ENCODE measurements at places on chromosomes 12 and 14.

GRCh38 chr12:130369816-130370215 lies 32.1 kb downstream of the PIWIL1 start:
- no peak for DNase-seq

DNA sequence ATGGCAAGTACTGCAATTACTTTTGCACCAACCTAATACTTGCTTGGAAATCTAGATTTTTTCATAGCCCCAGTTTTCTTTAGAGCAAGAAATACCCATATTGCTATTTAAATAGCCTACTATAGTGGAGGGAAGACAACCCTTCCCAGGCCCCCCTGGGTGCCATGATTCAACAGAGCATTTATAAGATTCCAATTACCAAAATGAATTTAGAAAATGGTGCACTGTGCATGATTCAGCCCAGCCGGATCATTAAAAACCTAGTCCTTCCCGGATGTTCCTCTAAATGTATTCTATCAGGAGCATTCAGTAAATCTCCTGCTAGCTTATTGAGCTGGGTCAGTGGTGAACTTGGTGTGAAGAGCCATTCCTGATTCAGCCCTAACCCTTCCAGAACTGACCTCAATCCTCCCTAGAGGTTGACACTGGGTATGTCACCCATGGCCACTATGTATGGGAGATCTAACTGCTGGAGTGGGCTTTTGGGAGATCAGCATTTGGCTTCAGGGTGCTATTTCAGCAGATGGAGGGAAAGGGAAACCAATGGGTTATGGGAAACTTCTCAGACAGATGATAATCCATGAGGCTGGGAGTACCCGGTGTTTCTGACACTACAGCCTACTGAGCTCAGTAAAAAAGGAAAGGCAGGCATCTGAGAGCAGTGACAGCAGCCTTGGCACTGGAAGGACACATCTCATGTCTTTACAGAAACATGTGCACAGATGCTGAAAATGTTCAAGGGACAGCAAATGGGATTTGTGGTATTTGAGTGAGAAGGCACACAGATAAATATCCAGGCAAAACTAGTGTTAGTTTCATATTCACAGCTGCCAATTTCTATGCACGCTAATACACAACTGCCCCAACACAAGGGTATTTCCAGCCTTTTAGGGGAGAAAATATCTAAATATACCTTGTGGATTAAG lies 258.9 kb downstream of the DPF3 start:
- DNase-seq = no peak

DNA sequence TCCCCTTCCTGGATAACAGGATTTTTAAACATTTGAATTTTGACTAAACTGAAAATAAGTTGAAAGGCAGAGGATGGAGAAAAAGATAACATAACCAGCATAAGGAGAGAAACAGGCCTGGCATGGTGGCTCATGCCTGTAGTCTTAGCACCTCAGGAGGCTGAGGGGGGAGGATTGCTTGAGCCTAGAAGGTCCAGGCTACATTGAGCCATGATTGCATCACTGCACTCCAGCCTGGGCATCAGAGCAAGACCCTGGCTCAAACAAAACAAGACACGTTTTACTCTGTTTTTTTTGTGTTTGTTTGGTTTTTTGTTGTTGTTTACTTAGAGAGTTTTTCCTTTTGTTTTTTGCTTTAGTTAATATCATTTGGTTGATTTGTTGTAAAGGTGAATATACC lies 8.7 kb downstream of the AKAP6 start:
- DNase-seq = no peak

DNA sequence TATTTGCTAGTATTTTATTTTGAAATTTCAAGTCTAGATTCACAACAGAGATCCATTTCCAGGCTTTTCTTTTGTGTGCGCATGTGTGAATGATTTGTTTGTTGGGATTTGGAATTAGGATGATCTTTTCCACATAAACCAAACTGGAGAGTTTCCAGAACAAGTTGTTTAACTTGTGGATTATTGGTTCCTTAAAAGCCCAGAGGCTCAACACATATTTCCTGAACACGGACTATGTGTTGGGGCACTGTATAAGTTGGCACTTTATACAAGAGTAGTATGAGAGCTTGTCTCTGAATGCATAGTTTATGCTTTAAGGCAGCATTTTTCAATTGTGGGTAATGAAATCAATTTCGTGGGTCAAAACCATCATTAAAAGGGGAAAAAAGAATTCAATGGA lies 67.3 kb upstream of the FUT8 start:
- DNase-seq = no peak

DNA sequence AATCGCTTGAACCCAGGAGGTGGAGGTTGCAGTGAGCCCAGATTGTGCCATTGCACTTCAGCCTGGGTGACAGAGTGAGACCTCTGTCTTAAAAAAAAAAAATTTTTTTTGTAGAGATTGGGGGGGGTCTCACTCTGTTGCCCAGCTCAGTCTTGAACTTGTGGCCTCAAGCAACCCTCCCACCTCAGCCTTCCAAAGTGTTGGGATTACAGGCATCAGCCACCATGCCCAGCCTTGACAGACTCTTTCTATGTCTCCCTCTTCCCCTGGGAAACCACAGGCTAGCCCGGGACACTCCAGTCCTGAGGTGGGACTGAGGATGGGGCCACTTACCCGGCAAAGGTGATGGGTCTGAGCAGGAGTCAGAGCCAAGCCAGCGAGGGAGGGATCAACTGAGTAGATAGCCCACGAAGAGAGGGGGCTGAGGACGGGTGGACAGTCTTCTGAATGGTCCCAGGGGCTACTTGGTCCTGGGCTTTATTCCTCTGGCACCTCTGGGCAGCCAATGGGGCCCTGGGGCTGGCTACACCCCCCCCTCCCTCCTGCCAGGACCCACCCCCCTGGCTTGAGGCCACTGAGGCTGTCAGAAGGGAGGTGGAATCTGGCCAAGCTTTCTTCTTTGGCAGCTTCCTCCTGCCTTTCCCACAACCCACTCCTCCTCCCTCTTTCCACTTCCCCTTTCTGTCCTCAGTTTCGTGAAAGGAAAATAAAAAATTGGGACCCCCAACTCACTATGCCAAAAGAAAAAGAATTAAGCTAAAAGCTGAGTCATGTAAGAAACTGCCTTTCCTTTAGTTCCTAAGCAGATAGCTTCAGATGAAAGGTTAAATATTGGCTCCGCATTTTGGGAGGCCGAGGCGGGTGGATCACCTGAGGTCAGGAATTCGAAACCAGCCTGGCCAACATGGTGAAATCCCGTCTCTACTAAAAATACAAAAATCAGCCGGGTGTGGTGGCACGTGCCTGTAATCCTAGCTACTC lies at the start of gene SDS:
Gene SDS, minus strand, starts transcription at position 453 of the 981 bp plus-strand sequence. CDS start 4,179 bp downstream, outside the sequence.
- no peak for DNase-seq

GRCh38 chr12:115176741-115177400 lies 492.9 kb upstream of the TBX3 start:
- no peak for DNase-seq

All from endothelial cell (in vitro differentiated cells).